ENCODE measurements at places on chromosomes 3 and 15. TPM values are rescaled to one million over a fixed set of nuclear protein-coding genes. Genes with fewer than 3 reads are reported as not detected.

KLHL6 gene
- 0.76 TPM for total RNA-seq

PP2D1 gene
- not detected for total RNA-seq

VEPH1 gene
- 0.40 TPM for total RNA-seq

TMEM207 gene
- total RNA-seq: not detected

CLDN1 gene
- 40.3 TPM for total RNA-seq

NR1I2 gene
- not detected for total RNA-seq

Data from esophagus mucosa (tissue), 1 donor.